Endothelial cell of umbilical vein (primary cell): ENCODE measurements at places on chromosomes 5 and 9. TPM values are rescaled to one million over a fixed set of nuclear protein-coding genes. Genes with fewer than 3 reads are reported as not detected.
A peak's percentile ranks its signal among the peaks of the same experiment; 100 is the strongest.

Gene PDE8B
- not detected in 2 replicates for total RNA-seq

Gene UGT3A1
- not detected in 2 replicates for total RNA-seq

Gene CORO2A
- total RNA-seq = 0.30 and 0.53 TPM in 2 replicates

Gene FAM221B
- not detected in 2 replicates for total RNA-seq

Gene PTPRD
- total RNA-seq = 5.5 and 23.2 TPM in 2 replicates

Gene ACSL6
- total RNA-seq = not detected in 2 replicates

Gene ZNF883
- not detected in 2 replicates for total RNA-seq

- H3K4me3 ChIP-seq = no peak overlapping the region
- no peak overlapping the region for H3K27ac ChIP-seq
- H3K4me1 ChIP-seq = peaks cover 14% of the 10 kb centered on the region
- no peak for DNase-seq
Measured at GRCh38 chr9:106857811-106858470, 5.0 kb upstream of the ZNF462 start.

DNA sequence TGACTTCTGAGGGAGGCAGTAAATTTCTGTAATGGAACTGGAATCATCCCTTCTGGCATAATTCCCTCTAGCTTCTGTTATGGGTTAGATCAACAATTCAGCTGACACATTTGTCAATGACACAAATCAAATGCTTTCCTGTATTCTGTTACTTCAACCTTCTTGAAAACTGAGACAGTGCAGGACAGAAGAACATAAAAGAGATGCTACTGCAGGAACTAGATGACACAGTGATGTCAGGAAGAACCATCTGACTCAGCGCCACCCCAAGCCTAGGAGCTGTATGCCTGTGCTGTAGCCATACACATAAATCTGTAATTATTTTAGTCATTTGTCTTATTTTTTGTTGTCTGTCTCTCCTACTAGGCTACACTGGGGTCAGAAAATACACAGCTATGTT, 18.2 kb upstream of the CEP120 start:
- no peak for DNase-seq
- no peak overlapping the region for H3K27ac ChIP-seq
- H3K36me3 ChIP-seq = no peaks in the 10 kb centered on the region

- no peaks in the 10 kb centered on the region for H3K4me1 ChIP-seq
- DNase-seq = no peak
- no peaks in the 10 kb centered on the region for H3K27me3 ChIP-seq
- no peaks in the 10 kb centered on the region for H3K36me3 ChIP-seq
- H3K27ac ChIP-seq = no peak overlapping the region
Measured at GRCh38 chr5:129412721-129413120, 47.4 kb upstream of the ADAMTS19 start.

DNA sequence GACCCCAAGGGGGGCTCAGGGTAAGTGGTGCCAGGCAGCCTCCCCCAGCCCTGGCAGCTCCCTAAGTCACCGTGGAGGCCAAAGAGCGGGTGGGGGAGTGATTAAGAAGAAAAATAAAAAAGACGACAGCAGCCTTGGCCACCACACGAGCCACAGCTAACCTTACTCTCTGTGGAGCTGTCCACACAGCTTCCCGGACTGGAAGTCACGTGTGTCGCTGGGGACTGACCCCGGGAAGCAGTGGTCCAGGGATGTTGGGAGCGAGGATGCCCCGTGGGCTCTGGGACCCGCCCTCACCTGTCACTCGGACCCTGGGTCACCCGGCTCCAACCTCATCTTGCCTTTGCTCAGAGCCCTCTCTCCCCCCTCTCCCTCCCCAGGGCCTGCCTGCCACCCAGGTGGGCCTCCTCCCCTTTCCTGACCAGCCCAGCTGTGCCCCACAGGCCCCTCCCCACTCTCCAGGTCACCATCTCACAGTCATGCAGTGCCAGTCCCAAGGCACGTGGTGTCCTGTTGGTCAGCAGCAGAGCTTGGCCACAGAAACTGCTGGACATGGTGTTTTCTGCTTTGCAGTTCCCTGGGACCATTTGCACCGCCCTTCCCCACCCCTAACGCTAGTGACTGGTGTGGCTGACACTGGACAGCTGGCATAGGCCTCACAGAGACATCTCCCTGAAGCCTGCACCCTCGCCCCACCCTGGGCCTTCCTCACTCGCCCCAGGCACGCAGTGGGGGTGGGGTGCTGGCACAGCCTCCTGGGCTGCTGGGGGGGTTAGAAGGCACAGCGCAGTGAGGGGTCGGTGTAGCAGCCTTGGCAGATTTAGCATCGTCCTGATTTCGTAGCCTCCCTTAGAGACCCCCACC, 9.8 kb upstream of the EXOC3 start:
- no peaks in the 10 kb centered on the region for H3K27me3 ChIP-seq
- no peak for DNase-seq
- H3K27ac ChIP-seq = no peak overlapping the region
- no peaks in the 10 kb centered on the region for H3K4me1 ChIP-seq

DNA sequence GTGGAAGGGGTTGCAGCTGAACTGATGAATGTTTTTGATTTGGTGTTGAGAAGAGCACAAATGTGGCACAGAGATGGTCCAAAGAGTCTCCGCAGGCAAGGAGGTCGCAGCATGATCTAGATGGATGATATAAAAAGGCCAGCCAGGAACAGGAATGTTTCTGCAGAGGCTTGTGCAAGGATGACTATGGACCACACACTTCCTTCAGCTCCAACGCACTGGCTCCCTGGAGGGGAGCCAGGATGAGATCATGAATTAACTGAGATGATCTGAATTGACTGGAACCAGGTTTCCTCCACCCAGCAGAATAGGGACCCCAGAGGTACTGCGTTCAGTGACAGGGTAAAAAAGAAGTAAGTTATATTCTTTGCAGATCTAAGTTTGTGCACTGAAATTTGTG, 89.0 kb downstream of the ARSB start:
- H3K4me3 ChIP-seq = no peak overlapping the region
- no peaks in the 10 kb centered on the region for H3K36me3 ChIP-seq
- H3K27ac ChIP-seq = no peak overlapping the region
- no peaks in the 10 kb centered on the region for H3K4me1 ChIP-seq
- DNase-seq = peak; percentile 38

GRCh38 chr5:54869691-54870090, 115.7 kb downstream of the ESM1 start:
- no peaks in the 10 kb centered on the region for H3K36me3 ChIP-seq
- no peaks in the 10 kb centered on the region for H3K4me1 ChIP-seq
- H3K4me3 ChIP-seq = no peak overlapping the region
- DNase-seq = no peak
- H3K27ac ChIP-seq = no peak overlapping the region
- H3K27me3 ChIP-seq = peaks cover 2% of the 10 kb centered on the region

- no peaks in the 10 kb centered on the region for H3K27me3 ChIP-seq
- DNase-seq = no peak
- H3K36me3 ChIP-seq = no peaks in the 10 kb centered on the region
Measured at GRCh38 chr9:83144492-83144891, 81.5 kb upstream of the RASEF start.

DNA sequence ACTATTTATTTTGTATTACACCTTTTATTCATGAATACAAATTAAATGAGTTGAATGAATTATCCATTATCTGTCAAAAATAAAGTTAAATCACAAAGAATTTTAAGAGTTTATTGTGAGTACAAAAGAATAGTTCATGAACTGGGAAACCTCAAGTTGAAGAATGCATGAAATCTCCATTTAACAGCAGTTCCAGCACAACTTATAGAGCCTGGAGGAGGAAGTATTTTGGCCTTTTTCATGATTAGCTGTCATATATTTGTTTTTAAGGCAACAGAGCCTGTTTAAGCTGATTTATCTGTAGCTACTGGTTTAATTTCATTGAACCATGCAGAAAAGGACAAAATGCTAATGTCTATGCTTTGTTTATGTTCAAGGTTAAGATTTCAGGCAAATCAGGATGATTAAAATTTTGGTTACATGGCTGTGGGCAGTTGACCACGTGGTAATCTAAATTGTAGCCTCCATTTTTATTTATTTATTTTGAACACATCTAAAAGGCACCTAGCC, 12.2 kb downstream of the SPINK1 start:
- no peak overlapping the region for H3K4me3 ChIP-seq
- no peak overlapping the region for H3K27ac ChIP-seq
- H3K4me1 ChIP-seq = no peaks in the 10 kb centered on the region

GRCh38 chr5:76732405-76733048, 16.6 kb downstream of the F2R start:
- no peak overlapping the region for H3K4me3 ChIP-seq
- no peaks in the 10 kb centered on the region for H3K27me3 ChIP-seq
- H3K27ac ChIP-seq = no peak overlapping the region
- DNase-seq = no peak

GRCh38 chr9:123410281-123410910, 54.4 kb downstream of the CRB2 start:
- H3K4me1 ChIP-seq = no peaks in the 10 kb centered on the region
- no peak overlapping the region for H3K27ac ChIP-seq
- no peaks in the 10 kb centered on the region for H3K27me3 ChIP-seq

DNA sequence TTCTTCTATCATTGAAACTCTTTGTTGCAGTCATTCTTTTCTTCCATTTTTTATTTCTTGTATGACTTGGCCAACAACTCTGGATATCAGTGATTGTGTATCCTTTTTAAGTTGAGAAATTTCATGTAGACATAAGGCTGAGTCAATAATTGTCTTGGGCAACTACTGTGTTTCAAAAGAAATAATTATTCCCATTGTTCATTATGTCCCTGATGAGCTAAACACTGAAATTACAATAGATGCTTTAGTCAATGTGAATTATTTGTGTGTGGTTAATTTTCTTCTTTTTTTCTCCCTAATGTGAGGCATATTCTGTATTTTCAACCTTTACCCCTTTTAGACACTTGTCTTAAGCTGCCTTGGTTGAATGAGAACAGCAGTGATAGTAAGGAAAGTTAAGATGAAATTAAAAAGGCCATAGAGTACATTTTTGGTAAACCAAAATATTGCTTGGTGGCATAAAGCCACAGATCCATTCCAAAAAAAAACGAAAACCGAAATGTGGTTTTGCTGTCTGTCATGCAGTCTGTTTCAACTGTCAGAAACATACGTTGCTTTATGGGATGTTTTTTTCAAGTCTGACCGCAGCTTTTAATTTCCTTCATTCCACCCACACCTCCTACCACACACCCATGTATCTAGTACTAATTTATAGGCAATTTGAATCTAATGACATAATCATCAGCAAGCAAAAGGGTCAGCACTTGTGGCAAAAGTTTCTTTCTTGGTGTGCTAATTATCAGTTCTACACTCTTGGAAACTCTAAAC, 21.1 kb downstream of the TLE4 start:
- H3K4me3 ChIP-seq = no peak overlapping the region
- DNase-seq = no peak
- no peak overlapping the region for H3K27ac ChIP-seq
- no peaks in the 10 kb centered on the region for H3K4me1 ChIP-seq
- H3K36me3 ChIP-seq = no peaks in the 10 kb centered on the region

GRCh38 chr9:755454-756381, 85.8 kb upstream of the DMRT1 start:
- H3K4me3 ChIP-seq = peak overlapping the region; percentile 9
- no peaks in the 10 kb centered on the region for H3K36me3 ChIP-seq
- H3K27me3 ChIP-seq = no peaks in the 10 kb centered on the region
- peaks cover 36% of the 10 kb centered on the region for H3K4me1 ChIP-seq
- peak overlapping the region; percentile 88 for H3K27ac ChIP-seq

DNA sequence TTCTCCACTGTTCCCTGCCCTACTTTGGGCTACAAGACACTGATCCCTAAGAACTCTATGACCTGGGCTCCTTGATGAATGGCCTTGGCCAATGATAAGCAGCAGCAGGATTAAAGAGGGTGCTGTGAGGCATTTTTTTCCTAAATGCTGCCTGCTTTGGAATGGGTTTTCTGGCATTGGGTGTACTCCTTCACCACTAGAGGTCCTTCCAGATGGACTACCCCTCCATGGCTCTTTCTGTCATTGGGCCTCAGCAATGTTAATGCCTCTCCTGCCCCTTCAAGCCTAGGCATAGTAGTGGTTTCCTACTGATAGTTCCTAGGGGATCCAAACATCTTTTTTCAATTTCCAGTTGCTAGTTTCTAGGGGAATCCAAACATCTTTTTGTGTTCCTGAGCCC, 319.3 kb upstream of the RPS23 start:
- peaks cover 3% of the 10 kb centered on the region for H3K27me3 ChIP-seq
- H3K4me1 ChIP-seq = no peaks in the 10 kb centered on the region
- no peak overlapping the region for H3K27ac ChIP-seq
- no peaks in the 10 kb centered on the region for H3K36me3 ChIP-seq
- no peak overlapping the region for H3K4me3 ChIP-seq

- H3K27ac ChIP-seq = no peak overlapping the region
- H3K4me1 ChIP-seq = no peaks in the 10 kb centered on the region
- no peaks in the 10 kb centered on the region for H3K27me3 ChIP-seq
- H3K36me3 ChIP-seq = no peaks in the 10 kb centered on the region
- H3K4me3 ChIP-seq = no peak overlapping the region
Measured at GRCh38 chr5:2582507-2582906, 169.0 kb downstream of the IRX2 start.

- no peaks in the 10 kb centered on the region for H3K27me3 ChIP-seq
- no peak for DNase-seq
- H3K4me3 ChIP-seq = no peak overlapping the region
- H3K27ac ChIP-seq = no peak overlapping the region
- no peaks in the 10 kb centered on the region for H3K4me1 ChIP-seq
Measured at GRCh38 chr5:175847503-175847902, 23.9 kb upstream of the CPLX2 start.

GRCh38 chr5:61277190-61277589, 54.9 kb upstream of the ZSWIM6 start:
- peak overlapping the region; percentile 29 for H3K27ac ChIP-seq
- no peak overlapping the region for H3K4me3 ChIP-seq
- DNase-seq = peak; percentile 83
- H3K4me1 ChIP-seq = peaks cover 41% of the 10 kb centered on the region
- no peaks in the 10 kb centered on the region for H3K36me3 ChIP-seq
- no peaks in the 10 kb centered on the region for H3K27me3 ChIP-seq

DNA sequence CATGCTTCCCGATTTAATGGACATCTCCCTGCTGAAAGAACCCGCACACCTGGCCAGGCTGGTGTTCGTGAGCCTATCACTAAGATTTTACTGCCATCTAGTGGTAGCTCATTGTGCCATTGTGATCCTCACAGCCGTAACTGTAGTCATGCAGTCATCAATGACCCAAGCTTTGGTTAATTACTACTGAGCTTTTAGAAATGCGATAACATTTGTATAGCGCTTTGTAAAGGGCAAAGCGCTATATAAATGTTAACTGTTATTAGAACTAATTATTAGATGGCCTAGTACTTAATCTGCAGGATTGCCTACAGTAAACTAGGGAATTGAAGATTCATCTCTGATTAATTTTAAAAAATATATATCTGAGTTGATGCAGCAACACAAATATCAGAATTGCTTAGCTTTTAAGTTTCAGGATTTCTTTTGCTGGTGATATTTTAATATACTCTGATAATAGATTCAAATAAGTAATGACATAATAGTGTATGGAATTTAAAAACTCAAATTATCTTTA, 90.2 kb downstream of the HACD4 start:
- H3K4me1 ChIP-seq = no peaks in the 10 kb centered on the region
- H3K4me3 ChIP-seq = no peak overlapping the region
- no peaks in the 10 kb centered on the region for H3K27me3 ChIP-seq
- no peak overlapping the region for H3K27ac ChIP-seq

- H3K36me3 ChIP-seq = no peaks in the 10 kb centered on the region
- no peak overlapping the region for H3K27ac ChIP-seq
- H3K4me1 ChIP-seq = no peaks in the 10 kb centered on the region
- DNase-seq = no peak
- no peak overlapping the region for H3K4me3 ChIP-seq
Measured at GRCh38 chr5:20102293-20102692, 114.3 kb upstream of the CDH18 start.
